Heart right ventricle (tissue), 16 donors: ENCODE measurements at places on chromosomes 6 and 20. TPM values are rescaled to one million over a fixed set of nuclear protein-coding genes. Genes with fewer than 3 reads are reported as not detected.
A peak's percentile ranks its signal among the peaks of the same experiment; 100 is the strongest.

Gene CENPB
- polyA plus RNA-seq: 52.9 TPM

Gene RFX6
- not detected for polyA plus RNA-seq

Gene MSH5
- polyA plus RNA-seq: 0.97 TPM

Gene GRM4
- polyA plus RNA-seq: not detected

Gene EDN1
- polyA plus RNA-seq: 6.8 TPM

Gene FOXS1
- 7.5 TPM for polyA plus RNA-seq

Gene GGTLC1
- polyA plus RNA-seq: not detected

DNA sequence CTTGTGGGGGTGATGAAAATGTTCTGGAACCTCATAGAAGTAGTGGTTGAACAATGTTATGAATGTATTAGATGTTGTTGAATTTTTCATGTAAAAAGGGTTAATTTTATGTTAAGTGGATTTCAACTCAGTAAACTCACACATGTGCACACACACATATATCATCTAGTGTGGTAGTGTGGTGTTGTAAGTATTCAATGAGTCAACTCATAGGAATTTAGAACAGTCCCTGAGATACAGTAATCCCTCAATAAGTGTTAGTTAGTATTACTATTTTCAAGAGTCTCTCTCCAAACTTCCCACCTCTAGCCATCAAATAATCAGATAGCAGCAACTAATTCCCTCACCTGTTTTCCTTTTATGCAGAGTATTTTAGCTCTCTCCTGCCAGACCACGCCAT is 563.1 kb upstream of the JARID2 start:
- DNase-seq: no peak

DNA sequence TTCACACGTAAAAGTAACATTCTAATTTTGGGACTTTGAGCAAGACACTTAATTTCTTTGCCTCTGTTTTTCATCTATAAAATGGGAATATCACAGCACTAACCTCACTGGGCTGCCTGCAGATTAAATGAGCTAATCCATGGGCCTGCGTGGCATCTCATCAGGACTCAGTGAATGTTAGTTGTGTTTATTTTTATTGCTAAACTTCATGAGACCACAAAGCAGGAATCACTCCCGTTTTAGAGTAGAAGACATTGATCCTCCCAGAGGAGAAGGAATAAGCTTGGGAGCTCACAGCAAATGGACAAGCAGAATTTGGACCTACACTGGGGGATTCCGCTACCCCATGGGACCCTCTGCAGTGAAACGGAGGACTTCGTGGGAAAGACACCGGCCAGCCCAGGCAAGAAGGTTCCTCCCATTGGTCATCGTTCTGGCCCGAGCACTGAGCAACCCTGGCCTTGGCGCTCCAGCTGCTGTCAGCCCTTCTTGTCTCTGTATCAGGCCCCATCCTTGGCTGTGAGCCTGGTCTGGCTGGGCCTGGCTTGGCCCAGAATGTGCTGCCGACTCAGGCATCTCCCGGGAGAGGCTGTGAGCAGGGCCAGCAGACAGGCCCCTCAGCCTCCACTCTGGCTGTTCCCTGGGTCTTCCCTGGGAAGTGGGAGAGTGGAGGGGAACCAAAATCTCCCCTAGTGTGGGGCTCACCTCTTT is 79.8 kb downstream of the NFATC2 start:
- DNase-seq: peak; percentile 84

GRCh38 chr6:93915961-93916360 is 496.6 kb upstream of the EPHA7 start:
- DNase-seq: no peak

GRCh38 chr6:28709478-28710349 is 184.0 kb downstream of the GPX5 start:
- no peak for DNase-seq

GRCh38 chr20:42714298-42715141 is 475.2 kb downstream of the PTPRT start:
- no peak for DNase-seq

DNA sequence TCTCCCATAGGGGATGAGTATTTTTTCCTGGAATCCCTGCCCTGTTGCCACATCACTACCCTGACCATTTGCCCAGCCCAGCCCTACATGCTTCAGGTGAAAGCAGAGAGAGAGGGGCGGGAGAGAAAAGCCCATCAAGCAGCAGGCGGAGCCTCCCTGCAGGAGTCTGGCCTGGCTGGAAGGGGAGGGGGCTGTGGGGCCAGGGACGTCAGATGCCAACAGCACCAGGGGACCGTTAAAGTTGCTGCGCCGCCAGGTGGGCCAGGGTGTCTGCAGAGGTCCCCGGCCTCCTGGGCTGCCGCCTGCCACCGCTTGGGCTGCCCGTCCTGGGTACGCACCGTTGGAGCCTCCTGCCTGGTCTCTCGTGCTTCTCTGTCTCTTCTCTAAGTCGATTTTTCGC is 757 bp upstream of the R3HDML start:
- DNase-seq: no peak

GRCh38 chr6:137875058-137875520 is 8.0 kb downstream of the TNFAIP3 start:
- DNase-seq: no peak

GRCh38 chr6:157030755-157031154 is 253.6 kb downstream of the ARID1B start:
- no peak for DNase-seq

- DNase-seq: no peak
Observed at GRCh38 chr20:33653218-33653899, 8.8 kb upstream of the C20orf144 start.

- DNase-seq: no peak
Observed at GRCh38 chr6:143139239-143139784, 78.6 kb downstream of the AIG1 start.

- DNase-seq: no peak
Observed at GRCh38 chr6:44956396-44956795, 371.7 kb upstream of the RUNX2 start.

GRCh38 chr6:143575440-143575839 is 63.9 kb upstream of the FUCA2 start:
- peak; percentile 67 for DNase-seq

DNA sequence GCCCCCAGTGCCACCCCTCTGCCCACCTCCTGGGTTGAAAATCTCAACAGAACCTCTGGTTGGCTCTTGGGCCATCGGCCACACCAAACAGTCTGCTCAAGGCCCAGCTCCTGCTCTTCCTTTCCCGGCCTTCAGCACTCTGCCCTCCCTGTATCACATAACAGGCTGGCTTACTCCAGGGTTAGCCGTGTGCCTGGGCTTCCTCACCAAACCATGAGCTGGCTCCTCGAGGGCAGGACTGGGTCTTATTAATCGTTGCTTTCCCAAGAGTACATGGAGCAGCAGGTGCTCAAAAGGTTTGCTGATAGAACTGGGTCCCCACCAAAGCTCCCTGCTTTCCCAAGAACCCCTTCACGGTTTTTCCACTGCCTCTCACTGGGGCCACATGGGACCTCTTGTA is 12.7 kb upstream of the FAM83C start:
- DNase-seq: no peak

DNA sequence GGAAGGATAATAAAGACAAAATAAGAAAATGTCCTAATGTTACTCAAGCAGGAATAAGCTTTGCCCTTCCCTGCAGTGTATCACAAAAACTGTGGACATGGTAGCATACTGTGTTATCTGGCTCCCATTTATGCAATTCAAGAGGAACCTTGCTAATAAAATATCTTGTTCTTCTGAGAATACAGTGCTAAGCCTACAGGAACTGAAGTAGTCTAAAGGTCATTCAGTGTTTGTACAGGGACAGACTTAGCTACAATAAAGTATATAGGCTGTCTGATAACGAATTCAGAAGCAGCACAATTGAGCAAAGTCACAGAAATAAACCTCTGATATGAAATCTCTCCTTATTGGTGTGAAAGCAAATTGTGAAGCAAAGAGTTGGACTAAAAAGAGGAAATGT is 59.6 kb upstream of the SDHAF4 start:
- DNase-seq: no peak

GRCh38 chr20:45323731-45324130 is 15.6 kb upstream of the MATN4 start:
- DNase-seq: no peak

GRCh38 chr20:64121586-64121985 is 14.2 kb upstream of the NPBWR2 start:
- no peak for DNase-seq

DNA sequence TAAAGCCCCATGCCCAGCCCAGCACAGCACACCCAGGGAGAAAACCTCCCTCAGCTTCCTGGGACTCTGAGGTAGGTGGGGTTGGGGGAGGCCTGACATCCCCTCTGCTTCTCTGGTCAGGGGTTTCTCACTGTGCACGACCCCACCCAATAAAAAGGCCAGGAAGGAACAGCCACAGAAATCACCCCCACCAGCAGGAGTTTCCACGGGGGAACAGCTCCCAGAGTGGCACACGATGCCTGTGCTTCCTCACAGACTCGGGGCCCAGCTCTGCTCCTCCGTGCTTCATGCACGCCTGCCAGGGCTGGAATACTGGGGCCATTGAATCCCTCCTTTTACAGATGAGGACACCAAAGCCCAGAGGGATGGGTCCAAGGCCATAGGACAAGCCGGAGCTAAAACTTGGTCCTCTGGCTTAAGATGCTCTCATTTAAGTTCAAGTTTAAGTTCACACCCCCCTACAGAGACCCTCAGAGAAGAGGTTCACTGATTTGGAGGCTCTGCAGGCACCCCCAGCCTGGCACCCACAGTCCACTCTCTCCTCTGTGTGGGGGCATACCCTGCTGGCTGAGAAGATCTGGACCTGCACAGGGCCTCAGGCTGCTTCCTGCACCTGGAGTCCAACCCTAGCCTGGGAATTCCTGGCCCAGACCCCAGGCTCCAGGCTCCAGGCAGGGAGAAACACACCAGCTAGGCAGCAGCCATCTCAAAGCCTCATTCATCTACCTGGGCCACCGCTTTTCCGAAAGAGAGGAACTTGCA is 14.3 kb downstream of the ACSS1 start:
- DNase-seq: no peak

- DNase-seq: no peak
Observed at GRCh38 chr6:5343998-5344397, 82.7 kb downstream of the FARS2 start.

DNA sequence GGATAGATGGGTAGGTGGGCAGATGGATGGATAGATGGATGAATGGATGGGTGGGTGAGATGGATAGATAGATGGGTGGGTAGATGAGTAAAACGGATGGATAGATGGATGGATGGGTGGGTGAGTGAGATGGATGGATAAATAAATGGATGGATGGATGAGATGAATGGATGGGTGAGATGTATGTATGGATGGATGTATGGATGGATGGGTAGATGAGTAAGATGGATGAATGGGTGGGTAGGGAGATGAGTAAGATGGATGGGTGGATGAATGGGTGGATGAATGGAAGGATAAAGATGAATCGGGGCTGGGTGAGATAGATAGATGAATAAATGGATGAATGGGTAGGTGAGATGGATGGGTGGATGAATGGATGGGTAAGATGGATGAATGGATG is 210.1 kb downstream of the TFAP2C start:
- DNase-seq: no peak

- DNase-seq: no peak
Observed at GRCh38 chr6:113530769-113531168, 326.4 kb upstream of the MARCKS start.

GRCh38 chr6:55866128-55866527 is 9.3 kb downstream of the BMP5 start:
- DNase-seq: no peak

DNA sequence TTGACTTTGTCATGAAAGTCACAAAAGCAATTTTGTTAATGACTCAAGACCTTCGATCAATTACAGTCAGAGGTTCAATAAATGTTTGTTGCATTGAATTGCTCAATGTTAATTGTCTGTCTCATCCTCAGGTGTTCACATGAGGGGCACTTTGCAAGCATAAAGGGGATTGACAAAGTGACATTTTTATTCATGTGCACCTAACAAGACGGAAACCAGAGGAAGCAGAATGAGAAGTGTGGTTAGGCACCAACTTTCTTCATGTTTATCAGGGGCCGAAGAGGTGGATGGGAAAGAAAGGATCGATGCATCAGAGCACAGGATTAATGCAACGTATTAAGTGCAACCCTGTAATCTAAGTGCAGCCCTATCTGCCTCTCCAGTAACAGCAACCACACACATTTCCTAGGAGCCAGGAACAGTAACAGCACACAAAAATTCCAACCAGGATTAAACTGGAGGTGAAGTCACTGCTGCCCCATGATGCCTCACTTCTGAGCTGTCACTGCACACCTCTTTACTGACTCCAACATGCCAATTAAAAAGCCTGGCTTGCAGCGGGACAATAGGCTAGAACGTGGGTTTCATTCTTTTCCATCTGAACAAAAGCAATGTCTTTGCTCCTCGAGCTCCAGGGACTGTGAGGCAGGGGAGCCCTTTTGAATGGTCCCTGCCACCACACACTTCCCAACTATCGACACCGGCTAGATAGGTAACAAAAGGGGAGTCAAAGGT is 262.7 kb downstream of the CD83 start:
- DNase-seq: no peak

DNA sequence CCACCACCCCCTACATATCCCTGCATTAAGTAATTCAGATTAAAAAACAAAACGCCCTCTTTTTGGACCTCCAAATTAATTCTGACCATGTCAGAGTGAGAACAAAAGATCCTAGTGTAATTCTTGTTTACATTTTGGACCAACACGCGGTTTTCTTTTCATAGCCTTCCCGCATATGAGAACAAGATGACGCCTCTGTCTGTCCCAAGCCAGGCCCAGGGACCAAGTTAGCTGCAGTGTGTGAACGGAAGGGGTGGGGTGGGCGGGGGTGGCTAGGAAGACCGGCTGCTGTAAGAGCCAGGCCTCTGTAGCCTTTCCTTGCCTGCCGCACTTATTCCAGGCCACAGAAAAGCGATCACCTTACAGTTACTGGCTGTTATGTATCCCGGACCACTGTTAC is 68.0 kb downstream of the PLCG1 start:
- DNase-seq: no peak
